Neural progenitor cell (in vitro differentiated cells): ENCODE measurements at places on chromosomes 3 and 15.

GRCh38 chr3:109803274-109803673 is 465.9 kb upstream of the DPPA4 start:
- no peaks in the 10 kb centered on the region for H3K36me3 ChIP-seq
- peak; percentile 13 for DNase-seq
- H3K27me3 ChIP-seq: no peaks in the 10 kb centered on the region
- H3K4me3 ChIP-seq: no peak overlapping the region
- H3K4me1 ChIP-seq: no peaks in the 10 kb centered on the region

GRCh38 chr3:78804251-78805037 is 963.4 kb downstream of the ROBO1 start:
- H3K36me3 ChIP-seq: no peaks in the 10 kb centered on the region
- peaks cover 27% of the 10 kb centered on the region for H3K4me1 ChIP-seq
- no peak overlapping the region for H3K4me3 ChIP-seq
- no peak for DNase-seq
- peak overlapping the region; percentile 84 for H3K27ac ChIP-seq
- H3K27me3 ChIP-seq: no peaks in the 10 kb centered on the region

GRCh38 chr3:153734777-153735551 is 386.2 kb upstream of the ARHGEF26 start:
- no peaks in the 10 kb centered on the region for H3K4me1 ChIP-seq
- no peak overlapping the region for H3K27ac ChIP-seq
- no peak overlapping the region for H3K4me3 ChIP-seq
- H3K36me3 ChIP-seq: no peaks in the 10 kb centered on the region
- no peak for DNase-seq
- H3K27me3 ChIP-seq: no peaks in the 10 kb centered on the region

- no peak for DNase-seq
- H3K27ac ChIP-seq: no peak overlapping the region
- H3K4me3 ChIP-seq: no peak overlapping the region
- no peaks in the 10 kb centered on the region for H3K36me3 ChIP-seq
Observed at GRCh38 chr3:50609071-50609762, 2.4 kb downstream of the CISH start.
